ENCODE measurements at places on chromosomes 3 and 15.

GRCh38 chr3:190279690-190280089 is 42.6 kb downstream of the CLDN1 start:
- DNase-seq: no peak

DNA sequence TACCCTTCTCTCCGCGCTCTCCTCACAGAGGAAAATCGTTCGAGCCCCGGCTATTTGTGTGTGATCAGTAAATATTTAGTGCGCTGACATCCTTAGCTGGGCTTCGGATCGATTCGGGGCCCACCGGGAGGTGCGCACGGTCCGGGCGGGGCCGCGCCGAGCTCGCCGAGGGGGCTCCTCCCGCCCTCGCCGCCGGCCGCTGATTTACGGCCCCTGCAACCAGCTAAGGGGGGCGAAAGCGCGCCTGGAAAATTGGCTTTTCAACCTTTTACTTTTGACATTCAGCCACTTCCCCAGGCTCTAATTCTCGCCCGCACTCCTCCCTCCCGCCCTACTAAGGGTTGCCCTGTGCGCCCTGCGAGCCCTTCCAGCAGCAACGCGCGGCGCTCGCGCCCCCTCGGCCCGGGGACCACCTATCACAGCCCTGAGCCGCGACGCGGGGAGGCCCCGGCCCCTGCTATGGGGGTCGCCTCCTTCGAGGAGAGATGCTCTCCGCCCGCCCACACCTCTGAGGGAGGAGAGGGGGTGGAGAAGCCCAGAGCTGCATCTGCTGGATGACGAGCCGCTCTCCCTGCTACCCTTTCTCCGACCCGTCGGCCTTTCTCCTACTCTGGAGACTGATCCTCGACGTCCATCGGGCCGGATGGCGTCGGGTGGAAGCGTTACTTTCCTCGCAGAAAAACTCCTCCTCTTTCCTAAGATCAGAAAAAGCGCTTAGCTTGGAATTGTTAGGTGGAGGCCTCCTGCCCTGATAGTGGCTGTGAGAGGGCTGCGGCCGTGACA is 7.8 kb upstream of the NR2F2 start:
- DNase-seq: no peak

GRCh38 chr3:167936019-167936418 is 159.7 kb downstream of the GOLIM4 start:
- DNase-seq: no peak

DNA sequence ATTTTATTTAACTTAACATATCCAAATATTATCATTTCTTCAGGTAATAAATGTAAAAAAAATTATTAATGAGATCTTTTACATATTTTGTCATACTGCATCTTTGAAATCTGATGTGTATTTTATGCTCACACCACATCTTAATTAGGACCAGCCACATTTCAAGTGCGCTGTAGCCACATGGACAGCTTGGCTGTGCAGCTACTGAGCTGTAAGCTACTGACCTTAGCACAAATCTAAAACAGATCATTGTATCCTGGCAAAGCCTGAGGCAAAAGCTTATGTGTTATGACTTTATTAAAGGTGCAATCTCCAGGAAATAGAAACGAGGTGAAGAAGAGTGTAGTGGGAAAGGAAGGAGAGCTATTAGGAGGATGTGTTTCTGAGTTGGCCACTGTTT is 126.7 kb upstream of the UBE2E2 start:
- no peak for DNase-seq

DNA sequence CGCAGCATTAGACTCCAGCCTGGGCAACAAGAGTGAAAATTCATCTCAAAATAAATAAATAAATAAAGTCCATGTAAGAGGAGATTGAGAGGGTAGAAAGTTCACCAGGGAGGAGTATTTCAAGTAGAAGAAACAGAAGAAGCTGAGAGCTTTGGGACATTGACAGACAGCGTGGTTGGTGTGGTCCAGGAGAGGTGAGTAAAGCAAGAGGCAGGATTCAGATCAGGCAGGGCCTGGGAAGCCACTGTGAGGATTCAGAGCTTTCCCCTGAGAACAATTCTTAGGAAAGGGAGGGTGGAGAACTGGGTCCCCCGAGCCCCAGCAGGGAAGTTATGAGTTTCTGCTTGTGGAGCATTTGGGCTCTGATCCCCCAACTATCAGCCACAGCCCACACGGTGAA is 54.2 kb upstream of the AMOTL2 start:
- peak; percentile 59 for DNase-seq

DNA sequence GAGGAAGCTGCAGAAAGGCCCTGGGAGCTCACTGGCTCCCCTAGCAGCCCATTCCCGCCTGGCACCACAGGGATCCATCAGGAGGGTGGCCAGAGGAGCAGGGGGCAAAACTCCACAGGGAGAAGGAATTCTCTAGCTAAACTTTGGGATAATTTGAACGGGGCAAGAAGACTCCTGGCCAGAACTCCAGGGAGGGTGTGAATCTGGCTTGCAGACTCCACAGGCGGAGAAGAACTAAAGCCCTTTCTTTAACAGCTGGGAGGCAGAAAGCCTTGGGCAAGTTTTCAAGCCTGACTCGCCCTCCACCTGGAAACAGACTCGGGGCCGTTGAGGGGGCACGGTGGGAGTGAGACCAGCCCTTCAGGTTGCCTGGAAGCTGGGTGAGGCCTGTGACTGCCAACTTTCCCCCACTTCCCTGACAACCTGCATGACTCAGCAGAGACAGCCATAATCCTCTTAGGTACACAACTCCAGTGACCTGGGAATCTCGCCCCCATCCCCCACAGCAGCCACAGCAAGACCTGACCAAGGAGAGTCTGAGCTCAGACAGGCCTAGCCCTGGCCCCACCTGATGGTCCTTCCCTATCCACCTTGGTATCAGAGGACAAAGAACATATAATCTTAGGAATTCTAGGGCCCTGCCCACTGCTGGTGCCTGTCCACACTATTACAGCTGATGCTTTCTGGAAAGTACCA is 28.6 kb downstream of the SLC27A2 start:
- peak; percentile 3 for DNase-seq

DNA sequence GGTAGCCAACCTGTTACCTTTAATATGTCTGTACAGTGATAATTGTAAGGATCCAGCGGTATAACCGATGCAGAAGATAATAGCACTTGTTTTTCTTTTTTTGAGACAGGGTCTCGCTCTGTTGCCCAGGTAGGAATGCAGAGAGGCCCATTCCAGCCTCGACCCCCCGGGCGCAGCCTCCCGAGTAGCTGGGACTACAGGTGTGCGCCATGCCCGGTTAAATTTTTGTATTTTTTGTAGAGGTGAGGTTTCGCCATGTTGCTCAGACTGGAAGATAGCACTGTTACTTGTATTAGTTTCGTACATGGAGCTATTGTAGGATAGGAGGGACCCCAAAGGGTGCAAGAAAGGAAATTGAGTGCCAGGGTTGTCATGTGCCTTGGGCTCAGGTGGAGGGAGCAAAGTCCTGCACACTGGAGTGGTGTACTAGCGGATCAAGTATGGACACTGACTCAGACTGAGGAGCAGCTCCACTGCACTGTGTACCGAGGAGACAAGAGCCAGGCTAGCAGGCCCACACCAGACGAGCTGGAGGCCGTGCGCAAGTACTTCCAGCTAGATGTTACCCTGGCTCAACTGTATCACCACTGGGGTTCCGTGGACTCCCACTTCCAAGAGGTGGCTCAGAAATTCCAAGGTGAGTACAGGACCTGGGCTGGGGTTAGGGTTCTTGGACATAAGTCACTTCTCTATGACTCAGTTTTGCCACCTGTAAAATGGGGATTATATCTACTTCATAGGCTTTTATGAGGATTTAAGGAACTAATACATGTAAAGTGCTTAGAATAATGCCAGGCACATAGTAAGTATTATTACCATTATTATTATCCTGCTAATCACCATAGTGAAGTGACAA is 1.0 kb downstream of the OGG1 start:
- peak; percentile 33 for DNase-seq

DNA sequence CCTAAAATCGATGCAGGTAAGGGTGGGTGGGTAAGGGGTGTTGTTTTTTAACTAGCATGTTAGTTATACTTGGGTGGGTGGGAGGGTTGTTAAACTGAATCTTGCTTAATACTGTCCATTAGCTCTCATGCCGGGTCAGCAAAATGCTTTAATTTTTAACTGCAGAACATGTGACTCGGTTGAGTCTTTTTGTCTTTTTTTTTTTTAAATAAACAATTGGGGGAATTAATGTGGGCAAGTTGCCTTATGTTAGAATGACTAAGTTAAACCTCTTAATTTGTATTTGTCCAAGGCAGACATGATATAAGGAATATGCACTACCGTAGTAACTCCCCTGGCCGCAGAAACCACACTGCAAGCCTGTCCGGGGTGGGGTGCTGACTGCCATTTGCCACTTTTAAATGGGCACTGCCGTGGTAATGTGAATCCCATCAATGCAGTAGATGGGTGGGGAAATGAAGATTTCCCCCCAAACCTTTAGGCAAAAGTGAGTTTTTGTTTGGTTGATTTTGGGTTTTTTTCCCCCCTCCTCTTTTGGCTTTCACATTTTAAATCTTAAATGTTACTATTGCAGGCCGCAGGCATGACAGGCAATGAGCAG is 54.3 kb upstream of the CCR4 start:
- no peak for DNase-seq

- no peak for DNase-seq
Measured at GRCh38 chr3:171320750-171321558, 139.3 kb downstream of the TNIK start.

DNA sequence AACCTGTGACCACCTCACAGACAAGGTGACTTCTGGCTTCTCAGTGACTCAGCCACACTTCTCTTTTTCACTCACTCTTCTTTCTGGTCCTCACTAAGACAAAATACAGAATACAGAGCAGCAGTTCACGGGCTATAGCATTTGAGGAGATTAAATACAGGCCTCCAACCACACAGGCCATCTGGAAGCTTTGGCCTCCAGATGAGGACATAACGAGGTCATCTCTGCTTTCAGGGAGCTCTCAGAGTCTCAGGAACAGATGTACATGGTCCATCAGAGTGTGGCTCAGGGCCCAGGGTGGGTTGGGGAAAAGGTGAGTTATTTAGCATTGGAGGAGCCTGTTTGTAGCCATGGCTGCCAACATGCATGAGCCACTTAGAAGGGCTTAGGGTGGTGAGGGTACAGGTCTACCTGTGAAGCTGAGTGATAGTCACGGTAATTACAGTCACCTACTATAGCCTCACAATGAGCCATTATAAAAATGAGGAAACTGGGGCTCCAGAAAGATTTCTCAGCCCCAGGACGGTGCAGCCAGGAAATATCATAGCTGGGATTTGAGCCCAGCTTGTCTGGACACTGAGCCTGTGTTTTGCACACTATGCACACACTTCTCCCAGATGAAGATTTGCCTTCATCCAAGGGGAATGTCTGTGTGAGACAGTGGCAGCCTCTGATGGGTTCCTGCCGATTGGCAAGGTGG is 159.8 kb upstream of the CTDSPL start:
- DNase-seq: no peak

DNA sequence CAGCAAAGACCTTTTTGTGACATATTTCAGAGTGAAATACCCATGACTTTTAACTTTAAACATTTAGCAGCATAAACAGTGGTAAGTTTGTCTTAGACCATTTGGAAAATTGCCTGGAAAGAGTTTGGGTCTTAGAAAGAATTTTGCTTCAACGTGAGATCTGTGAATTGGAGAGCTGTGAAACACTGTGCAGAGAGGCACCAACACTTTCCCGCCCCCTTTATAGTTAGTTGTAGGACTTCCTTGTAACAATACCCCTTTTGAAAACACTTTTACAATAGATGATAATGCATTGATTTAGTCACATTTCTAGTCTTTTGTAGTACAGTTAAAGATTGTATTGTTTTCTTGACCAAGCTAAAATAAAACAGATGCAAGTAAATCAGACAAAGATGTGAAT is 43.5 kb upstream of the MBNL1 start:
- DNase-seq: peak; percentile 27

DNA sequence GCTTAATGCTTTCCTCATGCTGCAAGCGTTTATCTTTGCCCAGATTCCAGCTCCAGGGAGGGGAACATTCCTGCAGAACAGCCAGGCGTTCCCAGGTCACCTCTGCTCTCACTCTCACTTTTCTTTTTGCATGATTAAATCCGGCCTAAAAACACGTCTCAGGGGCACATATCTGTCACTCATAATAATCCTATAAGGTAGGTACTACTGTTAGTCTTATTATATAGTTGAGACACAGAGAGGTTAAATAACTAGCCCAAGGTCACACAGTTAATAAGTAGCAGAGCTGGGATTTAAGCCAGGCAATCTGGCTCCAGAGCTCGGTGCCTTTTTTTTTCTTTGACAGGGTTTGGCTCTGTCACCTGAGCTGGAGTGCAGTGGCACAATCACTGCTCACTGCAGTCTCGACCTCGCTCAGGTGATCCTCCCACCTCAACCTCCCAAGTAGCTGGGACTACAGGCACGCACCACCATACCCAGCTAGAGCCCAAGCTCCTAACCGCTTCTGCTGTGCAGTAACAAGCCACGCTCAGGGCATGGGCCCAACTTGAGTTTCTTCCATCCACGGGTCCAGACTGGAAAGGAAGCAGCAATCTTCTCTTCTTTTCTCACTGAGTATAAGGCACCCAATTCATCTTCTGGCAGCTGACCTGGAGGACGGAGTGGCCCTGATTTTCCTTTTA is 96.5 kb downstream of the LIPC start:
- DNase-seq: peak; percentile 83

- DNase-seq: peak; percentile 37
Measured at GRCh38 chr3:178485756-178486155, 50.5 kb upstream of the KCNMB2 start.

- DNase-seq: no peak
Measured at GRCh38 chr3:34229876-34230275, 431.4 kb downstream of the PDCD6IP start.

DNA sequence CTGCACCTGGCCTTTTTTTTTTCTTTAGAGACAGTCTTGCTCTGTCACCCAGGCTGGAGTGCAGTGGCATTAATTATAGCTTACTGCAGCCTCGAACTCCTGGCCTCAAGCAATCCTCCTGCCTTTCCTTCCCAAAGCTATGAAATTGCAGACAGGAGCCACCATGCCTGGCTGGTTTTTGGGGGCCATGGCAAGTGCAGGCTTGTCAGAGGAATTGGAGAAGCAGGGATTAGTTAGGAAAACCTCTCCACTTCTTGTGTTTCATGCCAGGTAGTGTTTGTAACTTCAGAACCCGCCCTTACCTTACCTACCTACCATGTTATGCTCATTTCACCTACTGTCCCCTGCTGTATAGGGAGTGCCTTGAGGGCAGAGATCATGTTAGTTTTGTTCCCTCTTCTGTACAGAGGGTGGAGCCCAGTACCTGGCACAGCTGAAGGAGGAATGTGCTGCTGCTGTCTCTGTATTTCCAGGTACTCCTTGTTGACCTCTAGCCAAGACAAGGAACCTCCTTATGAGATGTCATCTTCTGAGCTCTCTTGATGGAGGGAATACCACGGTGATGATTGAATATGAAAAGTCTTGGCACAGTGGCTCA is 43.8 kb downstream of the TRAK1 start:
- DNase-seq: no peak

- DNase-seq: no peak
Measured at GRCh38 chr15:43243020-43243645, 22.3 kb upstream of the EPB42 start.
